AG10803 (cell line): ENCODE measurements at places on chromosomes 16 and 17.
A peak's percentile ranks its signal among the peaks of the same experiment; 100 is the strongest.

DNA sequence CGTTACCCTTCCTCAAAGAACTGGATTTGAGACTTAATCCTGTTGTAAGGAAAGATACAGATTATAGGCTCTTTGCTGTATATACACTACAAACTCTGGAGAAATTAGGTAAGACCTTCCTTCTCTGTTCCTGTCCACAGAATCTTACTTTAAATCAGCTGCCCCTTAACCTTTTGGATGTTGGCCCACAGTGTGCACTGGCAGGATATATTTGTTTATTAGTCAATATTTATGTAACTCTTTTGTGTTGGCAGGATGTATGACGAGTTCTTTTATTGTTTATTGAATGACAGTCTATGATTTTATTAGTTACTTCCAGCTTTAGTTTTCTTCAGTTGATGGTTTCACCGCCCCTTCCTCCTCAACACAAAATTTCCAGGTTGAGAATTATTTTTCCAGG lies 19.7 kb downstream of the LRRC36 start:
- DNase-seq = no peak

GRCh38 chr17:27756467-27757371 lies 43.6 kb downstream of the NOS2 start:
- DNase-seq = peak; percentile 36

DNA sequence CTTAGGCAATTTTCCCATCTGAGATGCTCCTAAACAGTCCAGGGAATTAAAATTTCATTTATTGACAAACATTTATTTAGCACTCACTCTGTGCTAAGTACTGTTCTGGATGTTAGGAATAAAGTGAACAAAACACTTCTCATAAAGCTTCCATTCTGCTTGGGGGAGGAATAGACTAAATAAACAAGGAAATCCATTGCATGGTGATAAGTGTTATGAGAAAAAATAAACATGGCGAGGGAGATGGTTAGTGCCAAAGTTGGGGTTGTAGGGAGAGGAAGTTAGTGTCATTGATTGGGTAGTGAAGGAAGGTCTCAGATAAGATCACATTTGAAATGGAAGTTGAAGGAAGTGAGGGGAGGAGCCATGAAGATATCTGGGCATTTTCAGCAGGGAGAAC lies 72.2 kb upstream of the CES5A start:
- DNase-seq = no peak

DNA sequence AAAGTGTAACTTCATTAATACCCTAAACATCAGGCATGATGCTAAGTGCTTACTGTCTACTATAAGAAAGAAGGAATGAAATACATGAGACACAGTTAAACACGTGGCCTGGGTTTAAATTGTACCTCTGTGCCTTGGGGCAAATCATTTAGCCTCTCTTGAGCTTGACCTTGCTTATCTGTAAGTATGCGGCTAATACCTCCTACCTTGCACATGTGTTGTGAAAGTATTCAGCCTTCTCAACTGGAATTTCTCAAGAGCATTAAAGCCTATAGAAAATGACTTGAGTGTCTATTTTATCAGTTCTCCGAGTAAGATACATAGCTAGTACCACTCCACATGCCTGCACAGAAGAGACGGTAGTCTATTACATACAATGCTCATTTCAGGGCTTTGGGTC lies 10.8 kb downstream of the HEATR6 start:
- no peak for DNase-seq

GRCh38 chr17:41366070-41366469 lies 3.5 kb downstream of the KRT33B start:
- no peak for DNase-seq

DNA sequence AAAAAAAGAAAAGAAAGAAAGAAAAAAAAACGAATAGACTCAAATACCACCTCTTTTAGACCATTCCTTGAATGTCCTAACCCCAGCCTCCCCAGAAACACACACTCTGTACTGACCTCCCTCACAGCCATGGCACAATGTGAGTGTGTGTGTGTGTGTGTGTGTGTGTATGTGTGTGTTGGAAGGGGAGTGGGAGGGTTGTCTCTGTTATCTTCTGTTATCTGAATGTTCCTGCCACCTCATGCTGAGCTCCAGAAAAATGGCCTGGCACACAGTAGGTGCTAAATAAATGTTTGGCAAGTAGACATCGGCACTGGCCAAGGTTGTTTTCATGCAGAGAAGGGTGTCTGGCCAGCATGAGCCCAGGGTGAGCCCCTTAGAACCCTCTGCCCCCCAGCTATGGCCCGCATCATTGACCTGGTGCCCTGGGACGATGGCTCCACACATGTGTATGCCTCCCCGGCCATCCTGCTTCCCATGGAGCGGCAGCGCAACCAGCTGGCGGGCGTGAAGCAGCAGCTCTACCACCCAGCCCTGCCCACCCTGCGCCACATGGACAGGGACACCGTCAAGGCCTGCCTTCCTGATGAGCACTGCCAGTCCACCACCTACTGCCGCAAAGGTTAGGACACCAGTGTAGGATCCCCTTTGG lies 6.6 kb upstream of the CNGB1 start:
- DNase-seq = no peak

DNA sequence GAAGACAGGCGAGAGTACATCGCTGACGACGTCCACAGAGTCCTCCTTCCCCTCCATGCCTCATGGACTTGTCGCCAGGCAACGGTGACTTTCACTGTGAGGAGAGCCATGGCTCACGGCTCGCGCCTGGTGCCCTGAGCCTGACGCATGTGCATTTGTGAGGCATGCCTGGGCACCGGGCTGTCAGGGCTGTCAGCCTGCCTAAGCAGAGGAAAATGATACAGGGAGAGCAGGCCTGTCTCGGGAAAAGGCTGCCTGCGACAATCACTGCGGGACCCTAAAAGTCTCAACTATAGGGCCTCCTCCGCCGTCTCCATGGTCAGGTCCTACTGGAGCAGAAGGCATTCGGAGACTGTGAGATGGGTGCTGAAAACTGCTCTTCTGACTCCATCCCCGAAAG lies 135.5 kb upstream of the WSB1 start:
- DNase-seq = no peak
